ENCODE measurements at places on chromosomes 11 and 22.

GRCh38 chr11:34644669-34645406, 23.9 kb downstream of the EHF start:
- no peak for DNase-seq

GRCh38 chr11:73318501-73319011, 10.5 kb downstream of the ARHGEF17 start:
- DNase-seq = no peak

DNA sequence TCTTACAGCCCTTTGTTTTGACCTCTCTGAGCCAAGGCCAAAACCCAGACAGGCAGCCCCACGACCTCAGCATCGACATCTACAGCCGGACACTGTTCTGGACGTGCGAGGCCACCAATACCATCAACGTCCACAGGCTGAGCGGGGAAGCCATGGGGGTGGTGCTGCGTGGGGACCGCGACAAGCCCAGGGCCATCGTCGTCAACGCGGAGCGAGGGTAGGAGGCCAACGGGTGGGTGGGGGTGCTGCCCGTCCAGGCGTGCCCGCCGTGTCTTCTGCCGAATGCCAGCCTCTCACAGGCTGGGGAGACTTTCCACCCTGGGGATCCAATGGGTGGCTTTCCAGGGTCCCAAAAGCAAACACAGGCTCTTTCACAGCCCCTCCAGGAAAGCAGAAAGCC, 37.1 kb upstream of the PPP6R3 start:
- DNase-seq = no peak

- DNase-seq = no peak
These were observed 26.1 kb downstream of the SLC22A9 start for GRCh38 chr11:63395697-63396096.

DNA sequence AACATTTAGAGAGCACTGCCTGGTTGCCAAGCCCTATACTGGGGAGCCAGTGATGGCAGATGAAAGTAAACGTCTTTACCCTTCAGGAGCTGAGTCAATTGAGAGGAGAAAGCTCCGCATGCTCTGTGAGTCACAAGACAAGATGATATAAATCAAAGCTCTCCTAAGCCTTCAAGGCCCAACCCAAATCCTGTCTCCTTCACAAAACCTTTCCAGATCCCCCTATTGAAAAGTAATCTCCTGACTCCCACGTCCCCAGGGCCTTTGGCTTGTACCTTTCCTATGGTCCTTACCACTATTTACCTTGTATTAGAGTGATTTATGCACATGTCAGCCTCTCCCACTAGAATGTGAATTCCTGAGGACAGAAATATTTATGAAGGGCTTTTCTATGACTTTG, 230.1 kb upstream of the TENM4 start:
- no peak for DNase-seq

DNA sequence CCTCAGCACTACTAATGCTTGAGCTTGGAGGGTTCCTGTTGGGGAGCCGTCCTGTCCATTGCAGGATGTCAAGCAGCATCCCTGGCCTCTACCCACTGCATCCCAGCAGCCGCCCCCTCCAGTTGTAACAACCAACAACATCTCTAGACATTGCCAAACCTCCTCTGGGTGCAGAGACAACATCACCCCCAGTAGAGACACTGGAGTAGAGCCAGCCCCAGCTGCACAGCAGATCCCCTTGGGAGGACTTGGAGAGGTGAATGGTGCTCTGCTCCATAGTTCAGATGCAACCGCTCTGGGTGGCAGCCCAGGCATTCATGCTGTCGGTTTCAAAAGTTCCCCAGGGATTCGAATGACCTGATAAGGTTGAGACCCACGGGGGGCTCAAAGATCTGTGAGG, 259.0 kb downstream of the MN1 start:
- DNase-seq = no peak

- no peak for DNase-seq
These were observed 11.7 kb upstream of the DNAJB13 start for GRCh38 chr11:73939096-73939495.

GRCh38 chr11:534396-535209, 773 bp downstream of the HRAS start:
- DNase-seq = no peak

GRCh38 chr11:61325649-61326414, 7.1 kb downstream of the DDB1 start:
- no peak for DNase-seq

DNA sequence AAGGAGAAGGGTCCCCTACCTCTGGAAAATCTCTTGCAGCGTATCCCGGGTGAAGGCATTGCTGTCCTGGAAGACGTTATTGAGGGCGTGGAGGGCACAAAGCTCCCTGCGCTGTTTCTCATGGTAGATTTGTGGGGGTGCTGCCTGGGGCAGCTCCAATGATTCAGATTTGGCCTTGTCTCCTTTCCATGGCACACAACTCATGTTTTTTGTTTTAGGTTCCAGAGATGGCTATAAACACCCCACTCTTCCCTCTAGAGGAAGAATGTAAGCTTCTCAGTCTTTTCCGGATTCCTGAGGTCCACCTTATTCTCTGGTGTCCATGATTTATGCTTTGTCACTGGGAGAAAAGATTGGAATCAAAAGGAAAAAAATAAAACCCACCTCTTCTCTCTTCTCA, 959 bp downstream of the JOSD1 start:
- no peak for DNase-seq

DNA sequence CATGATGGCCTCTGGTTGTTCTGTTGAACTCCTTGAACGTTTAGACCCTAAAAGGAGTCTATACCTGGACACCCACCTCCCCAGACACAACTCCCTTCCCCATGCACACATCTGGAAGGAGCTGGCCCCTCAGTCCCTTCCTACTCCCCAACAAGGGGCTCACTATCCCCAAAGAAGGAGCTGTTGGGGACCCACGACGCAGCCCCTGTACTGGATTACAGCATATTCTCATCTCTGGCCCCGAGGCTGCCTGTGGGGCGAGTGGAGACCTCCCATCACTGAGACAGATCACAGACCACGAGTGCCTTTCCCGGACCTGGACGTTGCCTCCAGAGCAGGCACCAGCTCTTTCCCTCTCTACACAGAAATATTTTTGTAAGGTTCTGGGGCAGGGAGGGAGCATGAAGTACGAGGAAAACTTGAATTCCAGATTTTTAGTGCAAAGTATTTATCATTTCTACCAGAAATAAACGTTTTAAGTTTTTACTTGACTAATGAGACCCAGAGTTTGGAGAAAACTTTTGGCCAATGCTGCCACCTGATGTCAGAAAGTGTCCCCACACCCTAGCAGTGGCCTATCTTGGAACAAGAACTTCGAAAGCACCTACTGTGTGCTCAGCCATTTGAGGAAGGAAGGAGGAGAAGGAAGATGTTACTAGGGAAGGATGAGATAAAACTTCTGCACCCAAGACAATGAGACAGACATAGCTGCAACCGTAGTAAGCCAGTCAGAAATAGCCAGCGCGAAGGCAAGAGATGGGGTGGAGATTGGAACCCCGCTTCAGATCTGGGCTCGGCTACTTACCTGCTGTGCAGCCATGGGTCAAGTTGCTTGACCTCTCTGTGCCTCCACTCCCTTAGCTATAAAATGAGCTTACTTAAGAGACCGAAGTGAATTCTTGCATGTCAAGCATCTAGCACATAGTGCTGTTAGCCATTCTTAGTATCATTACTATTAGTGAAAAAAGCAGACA, 10.2 kb upstream of the POU2F3 start:
- DNase-seq = no peak

DNA sequence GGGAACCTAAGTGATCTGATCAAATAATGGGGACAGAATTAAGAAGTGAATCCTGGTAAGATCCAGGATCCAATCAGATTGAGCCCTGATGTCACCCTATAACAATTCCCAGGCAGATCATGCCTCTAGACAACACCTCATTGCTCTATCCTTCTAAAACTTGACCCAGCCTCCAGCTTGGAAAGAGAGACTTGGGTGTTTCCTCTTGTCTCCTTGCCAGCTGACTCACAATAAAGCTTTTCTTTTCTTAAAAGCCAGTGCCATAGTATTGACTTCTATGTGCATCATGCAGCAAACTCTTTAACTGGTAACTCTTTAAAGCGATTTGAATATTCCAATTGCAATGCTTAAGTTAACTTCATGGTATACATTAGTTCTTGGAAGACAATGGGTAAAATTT, 109.6 kb upstream of the CHORDC1 start:
- no peak for DNase-seq

DNA sequence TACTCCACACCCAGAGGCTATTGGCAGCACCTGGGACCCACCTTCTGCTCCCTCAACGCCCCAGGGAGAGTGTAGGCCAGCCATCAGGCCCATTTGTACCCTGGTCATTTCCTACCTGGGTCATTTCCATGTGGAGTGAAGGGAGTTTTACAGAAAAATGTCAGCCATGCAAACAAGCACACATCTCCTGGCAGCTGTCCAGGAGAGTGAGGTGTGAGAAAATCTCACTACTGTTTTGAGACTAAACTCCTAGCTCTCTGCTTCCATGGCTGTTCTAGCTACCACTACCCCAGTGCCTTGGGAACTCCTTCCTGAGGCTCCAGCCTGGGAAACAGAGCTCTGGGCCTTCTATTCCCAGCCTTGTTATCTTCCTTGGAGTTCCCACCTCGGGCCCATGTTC, 2.8 kb upstream of the TMPRSS13 start:
- DNase-seq = no peak

DNA sequence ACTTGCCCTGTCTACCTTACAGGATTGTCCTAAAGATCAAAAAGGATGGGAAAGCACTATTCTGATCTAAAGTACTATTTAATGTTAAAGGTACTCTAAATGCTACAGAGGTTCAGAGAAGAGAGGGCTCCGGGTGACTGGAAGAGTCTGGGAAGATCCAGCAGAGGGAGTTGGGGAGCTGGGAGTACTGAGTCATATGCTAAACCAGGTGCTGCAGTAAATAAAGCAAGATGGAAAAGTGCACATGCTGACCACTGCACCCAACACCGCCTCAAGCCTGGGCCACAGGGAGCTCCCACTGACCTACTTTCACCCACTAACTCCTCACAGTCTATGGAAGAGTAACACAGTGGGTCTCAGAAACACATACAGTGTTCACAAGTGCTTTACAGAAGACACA, 49.3 kb downstream of the WT1 start:
- no peak for DNase-seq

GRCh38 chr11:43984519-43985385, 42.3 kb downstream of the C11orf96 start:
- no peak for DNase-seq

GRCh38 chr11:44911029-44911814, 39.5 kb downstream of the TP53I11 start:
- peak; percentile 78 for DNase-seq
